ENCODE measurements at places on chromosomes 11 and 22.

- no peak for DNase-seq
Measured at GRCh38 chr11:134497586-134497985, 85.5 kb upstream of the B3GAT1 start.

- no peak for DNase-seq
Measured at GRCh38 chr11:20933958-20934357, 264.6 kb downstream of the NELL1 start.

- no peak for DNase-seq
Measured at GRCh38 chr22:41140365-41140957, 48.1 kb downstream of the EP300 start.

DNA sequence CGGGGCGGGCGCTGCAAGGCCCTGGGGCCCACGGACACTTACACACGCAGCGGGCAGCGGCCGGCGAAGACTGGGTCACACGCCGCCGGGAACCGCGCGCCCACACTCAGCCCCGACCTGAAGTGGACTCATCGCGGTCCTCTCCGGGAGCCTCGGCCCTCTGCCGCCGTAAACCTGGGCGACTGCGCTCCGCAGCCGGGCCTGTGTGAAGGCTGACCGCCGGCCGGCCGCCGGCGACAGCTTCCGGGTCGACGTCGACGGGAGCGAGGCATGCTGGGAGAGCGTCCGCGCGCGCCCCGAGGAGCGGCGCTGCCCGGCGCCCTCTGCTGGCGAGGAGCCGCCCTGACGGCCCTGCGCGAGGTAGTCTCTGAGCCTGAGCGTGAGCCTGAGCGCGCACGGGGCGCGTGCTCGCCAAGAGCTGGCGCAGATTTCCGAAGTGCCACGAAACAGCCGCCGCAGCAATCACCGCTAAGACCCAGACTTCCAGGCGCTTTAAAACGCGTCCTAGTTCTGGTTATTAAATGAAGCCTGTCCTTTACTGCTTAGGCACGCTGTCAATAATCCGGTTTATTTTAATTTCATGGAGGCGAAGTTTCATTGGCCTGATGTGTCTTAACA is at the start of gene SNX19:
SNX19 (minus strand) TSS at position 242 of the 618 bp plus-strand sequence. CDS start 540 bp downstream, outside the sequence.
- peak; percentile 76 for DNase-seq

DNA sequence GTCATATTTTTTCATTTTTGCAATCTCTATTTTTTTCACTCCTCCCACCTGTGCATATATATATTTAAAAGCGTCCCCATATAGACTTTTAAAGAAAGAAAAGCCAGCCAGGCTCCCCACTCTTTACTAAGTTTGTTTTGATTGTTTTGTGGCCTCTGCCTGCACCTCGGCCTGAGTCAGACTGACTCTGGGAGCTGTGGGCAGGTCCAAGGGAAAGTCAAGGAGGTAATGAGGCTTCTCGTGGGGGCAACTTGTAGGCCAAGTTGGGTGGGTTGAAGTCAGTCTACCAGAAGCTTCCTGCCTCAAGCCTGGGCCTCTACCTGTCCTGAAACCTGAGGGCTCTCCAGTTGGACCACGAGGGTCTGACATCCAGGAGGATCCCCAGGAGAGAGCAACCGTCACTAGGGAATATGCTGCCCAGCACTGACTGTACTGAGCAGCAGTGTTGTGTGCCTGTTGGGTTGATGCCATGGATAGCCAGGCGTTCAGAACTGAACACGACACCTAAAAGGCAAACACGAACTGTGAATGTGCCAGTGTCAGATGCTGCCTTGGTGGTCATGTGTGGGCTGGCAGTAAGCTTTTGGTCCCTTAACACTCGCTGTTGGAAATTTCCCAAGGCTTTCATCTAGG is 58.8 kb downstream of the BMAL1 start:
- no peak for DNase-seq

DNA sequence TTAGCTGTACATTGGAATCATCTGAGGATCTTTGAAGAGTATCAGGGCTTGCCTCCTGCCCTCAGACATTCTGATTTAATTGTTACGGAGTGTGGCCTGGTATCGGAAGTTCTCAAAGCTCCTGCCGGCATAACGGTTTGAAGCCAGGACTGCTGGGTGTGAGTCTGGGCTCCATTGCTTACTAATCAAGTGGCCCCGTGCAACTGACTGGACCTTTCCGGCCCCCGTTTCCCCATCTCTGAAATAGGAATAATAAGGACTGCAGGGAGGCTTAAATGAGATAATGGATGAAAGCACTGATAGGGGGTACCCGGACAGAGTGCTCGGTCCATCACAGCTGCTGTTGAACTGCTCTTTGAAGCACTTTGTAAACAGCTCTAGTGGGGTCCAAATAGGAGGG is 1.7 kb downstream of the PLEKHB1 start:
- no peak for DNase-seq

DNA sequence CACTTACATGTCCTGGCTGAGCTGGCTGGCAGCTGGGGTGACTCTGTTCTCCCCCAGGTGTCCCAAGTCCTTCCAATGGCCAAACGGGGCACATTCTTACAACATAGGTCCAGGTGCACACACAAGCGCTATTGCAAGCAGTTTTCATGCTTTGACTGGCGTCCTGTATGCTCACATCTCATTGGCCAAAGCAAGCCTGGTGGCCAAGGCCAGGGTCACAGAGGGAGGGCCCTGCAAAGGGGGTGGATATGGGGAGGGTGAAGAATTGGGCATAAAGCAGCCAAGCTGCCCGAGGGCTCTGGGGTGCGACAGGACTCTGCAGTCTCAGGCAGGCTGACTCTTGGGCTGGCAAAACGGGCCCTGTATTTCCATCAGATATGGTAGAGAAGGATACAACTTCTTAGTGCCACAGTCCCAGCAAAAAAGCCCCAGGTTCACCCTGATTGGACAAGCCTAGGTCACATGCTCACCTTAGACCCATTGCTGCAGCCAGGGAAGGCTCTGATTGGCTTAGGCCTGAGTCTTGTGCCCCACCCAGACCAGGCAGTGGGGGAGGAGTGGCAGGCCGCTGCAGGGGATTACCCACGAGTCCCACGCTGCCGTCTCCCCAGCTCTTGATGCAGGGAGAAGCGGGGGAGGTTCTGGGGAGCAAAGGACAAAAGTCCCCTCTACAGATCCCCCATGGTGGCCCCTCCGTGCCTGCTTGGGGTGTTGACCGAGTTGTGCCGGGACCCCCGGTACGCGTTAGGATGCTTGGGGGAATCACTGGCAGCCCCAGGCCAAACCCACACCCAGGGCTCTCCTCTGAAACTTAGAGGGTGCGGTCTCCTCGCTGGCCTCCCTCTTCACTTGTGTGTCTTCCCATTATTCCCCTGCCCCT is 110.8 kb downstream of the ARHGAP8 start:
- DNase-seq: no peak

DNA sequence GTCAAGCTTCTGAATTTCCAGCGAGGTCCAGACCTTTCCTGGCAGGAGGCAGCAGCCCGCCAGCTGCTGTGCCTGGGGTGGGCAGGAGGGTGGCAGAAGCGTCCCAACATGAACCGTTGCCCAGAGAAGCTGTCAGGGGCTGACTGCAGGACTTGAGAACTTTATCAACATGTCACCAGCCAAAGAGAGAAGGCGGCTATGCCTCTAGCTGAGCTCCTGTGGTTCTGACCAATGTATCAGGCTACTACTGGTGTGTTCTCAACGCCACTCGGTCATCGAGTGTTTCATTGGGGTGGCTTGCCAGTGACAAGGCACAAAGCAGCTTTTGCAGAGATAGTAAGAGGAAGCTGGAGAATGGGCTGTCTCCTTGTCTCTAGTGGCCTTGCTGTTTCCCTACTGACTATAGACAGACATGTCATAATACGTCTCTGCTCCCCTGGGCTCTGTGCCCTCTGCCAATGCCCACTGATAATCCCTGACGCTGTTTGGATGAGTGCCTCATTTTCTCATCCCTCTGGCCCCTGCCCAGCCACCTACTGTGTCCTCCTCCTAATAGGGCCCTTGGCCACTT is 17.6 kb upstream of the ASCC2 start:
- no peak for DNase-seq

DNA sequence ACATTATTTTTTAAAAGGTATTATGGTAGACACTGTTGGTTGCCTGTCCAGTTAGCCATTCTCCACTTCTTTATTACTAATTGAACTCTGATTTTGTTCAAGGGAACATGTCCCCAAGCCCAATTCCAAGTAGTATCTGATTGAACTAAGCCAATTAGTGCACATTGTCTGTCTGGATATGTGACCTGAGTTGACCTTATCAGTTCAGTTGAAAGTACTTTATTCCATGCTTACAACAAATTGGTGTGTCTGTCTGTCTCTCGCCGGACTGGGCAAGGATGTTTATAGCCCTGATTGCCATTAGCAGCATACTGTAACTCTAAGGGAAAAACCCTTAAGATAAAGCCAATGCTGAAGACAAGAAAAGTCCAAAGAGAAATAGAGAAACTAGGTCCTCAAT is 85.6 kb downstream of the INTS4 start:
- DNase-seq: no peak

GRCh38 chr22:47171441-47172221 is 409.2 kb downstream of the TBC1D22A start:
- no peak for DNase-seq

DNA sequence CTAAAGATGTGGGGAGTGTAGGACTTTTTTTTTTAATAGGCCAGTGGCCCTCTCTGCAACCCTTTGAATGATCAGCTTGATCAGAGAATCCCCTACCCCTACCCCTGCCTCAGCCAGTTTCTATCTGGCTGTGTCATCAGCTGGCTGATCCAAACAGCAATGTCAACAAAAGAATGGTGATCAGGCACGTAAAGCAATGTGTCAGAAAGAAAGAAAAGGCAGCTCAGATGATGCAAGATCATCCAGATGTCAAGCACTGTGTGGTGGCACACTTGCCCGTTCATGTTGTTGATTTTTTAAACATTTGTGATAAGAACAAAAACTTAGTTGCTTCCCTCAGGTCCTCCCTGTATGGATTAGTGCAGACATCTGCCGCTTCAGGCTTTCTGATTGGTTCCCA is 26.3 kb upstream of the EHF start:
- DNase-seq: no peak

- no peak for DNase-seq
Measured at GRCh38 chr11:44524751-44525201, 40.7 kb upstream of the CD82 start.

- DNase-seq: no peak
Measured at GRCh38 chr11:131584785-131585592, 214.6 kb downstream of the NTM start.

DNA sequence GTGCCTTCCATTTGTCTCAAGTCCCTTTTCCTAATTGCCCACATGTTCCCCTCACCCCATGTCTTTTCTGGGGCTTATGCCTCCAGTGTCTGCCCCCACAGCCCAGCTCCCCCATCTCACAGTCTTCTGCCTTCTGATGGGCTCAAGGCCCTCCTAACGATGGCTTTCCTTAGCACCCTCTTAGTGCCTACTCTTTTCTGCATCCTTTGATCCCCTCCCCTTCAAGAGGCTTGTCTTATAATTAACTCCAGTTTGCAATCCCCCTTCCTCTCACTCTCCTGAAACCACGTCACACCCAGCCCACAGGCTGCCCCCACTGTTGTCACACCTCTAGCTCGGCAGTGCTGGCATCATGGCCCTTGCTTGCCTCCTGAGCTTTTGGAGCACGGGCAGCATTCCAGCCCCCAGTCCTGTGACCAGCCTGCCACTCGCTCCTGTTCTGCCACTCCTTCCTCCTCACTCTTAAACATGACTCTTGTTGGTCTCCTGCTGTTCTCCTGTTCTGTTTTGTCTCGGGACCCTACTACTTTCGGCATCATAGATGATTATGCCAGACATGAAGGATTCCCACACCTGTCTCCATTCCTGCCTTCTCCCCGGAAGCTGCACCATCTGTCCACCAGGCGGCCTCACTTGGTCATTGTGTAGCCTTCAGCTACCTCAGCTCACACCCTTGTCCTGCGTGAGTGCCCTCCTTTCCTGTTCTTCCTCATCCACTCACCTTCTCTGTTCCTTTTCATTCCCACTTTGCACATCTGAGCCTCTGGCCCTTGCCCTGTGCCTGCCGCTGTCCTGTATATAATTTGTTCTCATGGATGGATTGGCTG is 26.1 kb downstream of the UBE2L3 start:
- DNase-seq: no peak

- DNase-seq: no peak
Measured at GRCh38 chr11:65121447-65121864, 478 bp downstream of the FAU start.

DNA sequence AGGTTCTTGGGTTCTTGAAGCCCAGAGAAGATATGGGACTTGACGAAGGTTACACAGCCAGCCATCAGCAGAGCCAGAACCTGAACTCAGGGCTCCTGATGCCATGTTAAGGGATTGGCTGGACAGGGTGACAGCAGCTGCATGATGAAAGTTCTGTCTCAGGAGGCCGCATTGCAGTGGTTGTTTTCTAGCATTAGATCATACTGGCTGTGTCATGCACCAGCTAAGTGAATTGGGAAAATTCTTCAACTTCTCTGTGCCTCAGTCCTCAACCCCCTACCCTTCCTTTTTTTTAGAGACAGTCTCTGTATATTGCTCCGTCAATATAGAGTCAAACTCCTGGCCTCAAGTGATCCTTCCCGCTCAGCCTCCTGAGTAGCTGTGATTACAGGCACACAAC is 5.4 kb upstream of the LTBP3 start:
- DNase-seq: no peak

DNA sequence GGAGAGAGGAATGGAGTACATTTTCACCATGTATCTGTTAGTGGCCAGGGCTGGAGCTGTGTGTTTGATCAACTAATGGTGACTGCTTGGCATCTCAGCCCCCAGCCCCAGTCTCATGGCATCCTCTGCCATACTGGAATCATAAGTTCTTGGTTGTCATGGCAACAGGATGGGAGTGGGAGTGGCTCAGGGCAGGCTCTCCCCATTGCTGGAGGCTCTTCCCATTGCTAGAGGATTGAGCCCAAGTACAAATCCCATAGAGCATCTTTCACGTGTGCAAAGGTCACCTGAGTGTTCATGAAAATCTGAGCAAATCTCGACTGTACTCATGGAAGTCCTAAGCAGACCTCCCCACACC is 14.9 kb downstream of the DNAJB13 start:
- DNase-seq: no peak

GRCh38 chr11:10599388-10600175 is 31.1 kb upstream of the LYVE1 start:
- DNase-seq: no peak

- no peak for DNase-seq
Measured at GRCh38 chr11:9802291-9802861, 138.5 kb downstream of the SWAP70 start.

GRCh38 chr11:3907590-3907989 is 52.1 kb downstream of the STIM1 start:
- no peak for DNase-seq

GRCh38 chr11:134740590-134741261 is 328.7 kb upstream of the B3GAT1 start:
- DNase-seq: no peak

GRCh38 chr22:39594411-39594810 is 23.9 kb downstream of the CACNA1I start:
- DNase-seq: no peak

GRCh38 chr22:36928196-36928595 is 14.8 kb downstream of the CSF2RB start:
- DNase-seq: no peak

GRCh38 chr11:10398525-10398924 is 56.5 kb upstream of the AMPD3 start:
- DNase-seq: no peak

- no peak for DNase-seq
Measured at GRCh38 chr11:11155962-11156815, 196.9 kb downstream of the CSNK2A3 start.

GRCh38 chr11:94141511-94142307 is 13.1 kb downstream of the PANX1 start:
- no peak for DNase-seq
